ENCODE measurements at places on chromosomes 3 and 15.

- DNase-seq = no peak
These were observed 5.5 kb downstream of the IL12A start for GRCh38 chr3:159994182-159994581.

DNA sequence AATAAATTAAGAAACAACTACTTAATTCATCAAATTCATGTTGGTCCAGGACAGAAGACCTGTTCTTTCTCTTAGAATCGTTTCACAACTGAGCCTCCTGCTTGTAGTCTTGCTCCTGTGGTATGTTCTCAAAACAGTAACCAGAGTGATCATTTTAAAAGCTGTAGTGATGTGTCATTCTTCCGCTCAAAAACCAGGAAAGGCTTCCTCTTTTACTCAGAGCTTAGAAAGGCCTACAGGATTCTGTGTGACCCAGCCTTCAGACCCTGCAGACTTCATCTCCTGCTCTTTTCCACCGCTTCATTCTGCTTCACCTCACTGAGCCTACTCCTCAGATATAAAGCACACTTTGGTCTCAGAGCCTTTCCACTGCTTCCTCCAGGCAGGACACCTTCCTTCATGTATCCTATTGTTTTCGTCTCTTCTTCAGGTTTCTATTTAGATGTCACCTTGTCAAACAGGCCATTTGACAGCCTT lies 22.7 kb downstream of the ST6GAL1 start:
- DNase-seq = no peak

- DNase-seq = peak; percentile 89
These were observed 11.5 kb upstream of the CHAC1 start for GRCh38 chr15:40941528-40942336.

- no peak for DNase-seq
These were observed 54.6 kb downstream of the CAPN3 start for GRCh38 chr15:42413920-42414319.

DNA sequence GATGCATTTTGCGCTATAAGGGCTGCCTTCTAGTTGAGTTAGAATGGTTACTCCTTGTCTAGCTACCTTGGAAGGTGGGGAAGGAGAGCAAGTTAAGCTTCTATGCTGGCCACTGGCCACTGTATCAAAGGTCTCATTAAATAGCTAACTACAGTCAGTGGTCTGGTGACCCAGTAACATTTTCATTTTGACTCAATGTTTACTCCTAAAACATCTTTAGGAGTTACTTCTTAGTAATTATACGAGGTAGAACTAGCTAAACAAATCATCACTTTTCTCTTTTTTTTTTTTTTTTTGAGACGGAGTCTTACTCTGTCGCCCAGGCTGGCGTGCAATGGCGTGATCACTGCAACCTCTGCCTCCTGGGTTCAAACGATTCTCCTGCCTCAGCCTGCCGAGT lies 26.7 kb downstream of the ETV5 start:
- DNase-seq = no peak

DNA sequence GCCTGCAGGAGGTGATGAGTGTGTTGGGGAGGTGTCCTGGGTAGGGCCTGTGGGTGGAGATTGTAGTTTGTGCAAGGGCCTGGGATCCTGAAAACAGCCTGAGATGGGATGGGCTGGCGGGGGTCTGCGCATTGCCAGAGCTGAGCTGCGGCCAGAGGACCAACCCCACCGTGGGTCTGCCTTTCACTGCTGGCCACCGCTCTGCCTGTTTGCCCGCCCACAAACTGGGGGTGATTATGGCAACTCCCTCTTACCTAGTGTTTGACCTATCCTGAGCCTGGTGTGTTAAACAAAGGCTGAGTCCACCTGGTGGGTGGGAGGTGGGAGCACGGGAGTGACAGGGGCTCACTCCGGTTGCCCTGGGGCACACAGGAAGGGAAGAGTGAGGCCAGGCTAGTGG lies 9.8 kb downstream of the ABTB1 start:
- no peak for DNase-seq

- no peak for DNase-seq
These were observed 156.0 kb downstream of the CD47 start for GRCh38 chr3:107934808-107935207.

GRCh38 chr15:60758961-60759729 lies 280.2 kb upstream of the ICE2 start:
- DNase-seq = no peak

DNA sequence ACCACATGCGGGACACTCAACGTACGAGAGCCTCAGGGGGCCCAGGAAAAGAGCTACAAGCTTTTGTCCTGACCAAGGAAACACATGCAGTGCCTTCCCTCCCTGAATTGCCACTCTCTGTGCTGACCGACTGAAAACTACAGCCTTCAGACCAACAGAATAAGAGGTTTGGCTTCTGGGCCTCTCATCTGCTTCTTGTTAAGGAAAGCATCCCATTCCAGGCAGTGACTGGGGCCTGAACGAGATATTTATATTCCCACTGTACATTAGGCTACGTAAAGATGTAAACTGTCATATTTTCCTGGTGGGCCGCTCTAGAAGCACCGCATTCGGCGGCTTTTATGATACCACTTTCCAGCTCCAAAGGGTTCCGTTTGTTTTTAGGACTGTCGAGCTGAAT lies 208.9 kb upstream of the TPM1 start:
- DNase-seq = no peak

DNA sequence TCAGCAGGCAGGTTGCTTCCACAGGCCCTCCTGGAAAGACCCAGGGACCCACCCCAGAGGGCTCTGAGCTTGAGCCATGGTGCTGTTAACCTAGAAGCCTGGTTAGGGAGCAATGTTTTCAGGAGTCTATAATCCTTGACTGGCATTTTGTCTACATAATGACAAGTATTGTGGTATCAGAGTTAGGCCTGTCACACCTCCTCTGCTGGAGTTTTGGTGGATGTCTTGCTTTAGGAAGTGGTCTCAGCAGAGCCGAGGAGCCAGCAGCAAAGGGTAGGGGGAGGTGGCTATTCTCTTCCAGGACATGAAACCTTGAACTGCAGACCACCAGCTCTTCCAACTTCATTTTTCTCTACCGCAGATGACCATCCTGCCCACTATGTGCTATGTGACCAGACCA lies 76.1 kb downstream of the CLSTN2 start:
- no peak for DNase-seq

DNA sequence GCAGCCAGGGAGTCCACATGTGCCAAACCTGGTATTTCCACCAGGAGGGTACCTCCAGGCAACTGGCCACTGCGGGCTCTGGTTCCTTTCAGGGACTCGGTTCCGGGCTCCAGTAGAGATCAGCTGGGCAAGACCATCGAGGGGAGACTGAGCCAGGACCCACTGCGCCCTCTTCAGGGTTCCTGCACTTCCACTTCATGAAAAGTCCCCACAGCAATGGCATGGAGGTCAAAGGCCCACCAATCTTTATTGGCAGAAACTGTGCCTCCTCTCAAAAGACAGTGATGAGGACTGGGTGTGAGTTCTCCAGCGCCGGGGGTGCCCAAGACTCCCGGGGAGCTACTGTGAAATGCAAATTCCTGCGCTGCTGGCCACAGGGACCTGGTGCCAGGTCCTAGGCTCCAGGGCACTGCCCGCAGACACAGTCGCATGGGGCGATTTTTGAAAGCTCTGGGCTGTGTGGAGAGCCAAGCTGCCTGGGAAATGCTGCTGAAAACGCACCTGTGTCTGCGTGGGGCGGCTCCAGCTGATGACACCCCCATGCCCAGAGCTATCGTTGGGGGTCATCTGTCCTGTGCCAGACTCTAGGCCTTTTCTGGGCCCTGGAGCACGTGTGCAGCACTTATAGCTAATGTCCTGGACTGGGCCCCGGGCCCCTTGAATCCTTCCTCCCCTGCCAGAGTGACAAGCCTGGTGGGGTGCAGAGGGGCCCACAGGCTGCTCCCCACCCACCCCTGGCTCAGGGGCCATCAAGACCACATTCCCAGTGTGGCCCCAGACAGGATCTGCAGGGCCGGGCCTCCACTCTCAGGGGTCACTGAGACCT lies 144.0 kb downstream of the NSMCE3 start:
- DNase-seq = no peak

- DNase-seq = no peak
These were observed 719.6 kb upstream of the NR2F2 start for GRCh38 chr15:95610945-95611344.

GRCh38 chr3:88795503-88795902 lies 311.9 kb upstream of the EPHA3 start:
- no peak for DNase-seq

DNA sequence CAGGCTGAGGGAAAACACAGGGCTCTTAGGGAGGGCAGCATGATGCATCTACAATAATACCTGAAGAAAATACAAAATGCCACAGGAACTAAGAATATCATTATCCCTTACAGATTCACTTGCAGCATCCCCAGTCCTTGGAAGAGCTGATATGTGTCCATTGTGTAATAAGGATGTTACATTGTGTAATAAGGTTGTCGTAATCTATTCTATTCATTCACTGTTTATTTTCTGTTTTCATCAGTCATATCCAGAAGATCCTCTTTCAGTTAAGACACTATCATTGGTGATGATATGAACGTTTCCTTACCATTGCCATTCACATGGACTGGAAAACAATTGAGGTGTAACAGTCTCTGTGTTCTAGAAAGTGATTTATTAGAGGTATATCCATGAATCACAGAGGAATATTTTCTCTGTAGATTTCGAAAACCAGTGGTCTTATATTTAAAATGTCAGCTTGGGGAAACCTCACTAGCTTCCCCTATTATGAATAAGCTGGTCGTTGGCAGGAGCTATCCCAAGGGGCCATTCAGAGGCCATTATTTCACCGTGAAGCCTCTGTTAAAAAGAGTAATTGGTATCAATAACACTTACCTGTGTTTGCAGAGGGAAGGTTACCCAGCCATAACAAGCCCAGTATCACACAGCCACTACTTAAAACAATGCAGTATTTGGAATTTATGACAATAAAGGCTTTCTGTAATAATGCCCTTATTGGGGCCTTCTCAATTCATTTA lies 241.1 kb downstream of the ZNF385D start:
- DNase-seq = no peak

GRCh38 chr3:124504332-124505059 lies 225.8 kb upstream of the UMPS start:
- no peak for DNase-seq

- DNase-seq = no peak
These were observed 65.6 kb upstream of the HEG1 start for GRCh38 chr3:125121246-125122010.

- DNase-seq = no peak
These were observed 50.4 kb downstream of the PDE8A start for GRCh38 chr15:85031944-85032558.

DNA sequence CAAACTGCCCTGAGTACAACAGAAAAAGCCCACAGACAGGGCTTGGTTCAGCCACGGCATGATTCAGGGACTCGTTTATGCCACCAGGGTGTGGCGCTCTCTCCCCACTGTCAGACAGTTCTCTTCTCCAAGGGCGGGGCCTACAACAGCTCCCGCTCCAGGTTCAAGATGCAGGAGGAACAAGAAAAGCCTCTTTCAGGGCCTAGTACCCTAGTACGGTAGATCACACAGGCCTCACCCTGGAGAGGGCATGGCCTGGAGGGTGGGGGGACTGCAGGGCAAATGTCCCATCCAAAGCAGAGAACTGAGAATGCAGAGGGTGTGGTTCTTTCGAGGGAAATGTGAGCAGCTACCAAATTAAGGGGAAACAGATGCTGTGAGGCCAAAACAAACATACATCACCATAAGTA lies 12.0 kb downstream of the MESD start:
- DNase-seq = no peak

GRCh38 chr3:44913868-44914468 lies 39.6 kb downstream of the TGM4 start:
- DNase-seq = peak; percentile 68

DNA sequence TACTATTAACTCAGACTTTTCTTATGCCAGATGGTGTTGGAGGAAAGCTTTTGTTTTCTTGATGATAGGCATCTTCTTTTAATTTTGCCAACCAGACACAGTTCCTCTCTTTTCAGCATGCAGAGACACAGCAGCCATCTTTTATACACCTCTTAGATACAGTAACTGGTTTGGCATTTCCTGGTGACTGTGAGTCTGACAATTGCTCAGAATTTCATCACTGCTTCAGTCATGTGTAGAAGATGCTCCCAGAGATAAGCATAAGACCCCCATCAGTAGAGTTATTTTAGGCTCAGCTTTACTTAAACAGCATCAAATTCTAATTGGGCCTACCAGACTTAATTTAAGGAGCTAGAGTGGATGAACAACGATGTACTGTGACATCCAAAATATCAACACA lies 779.0 kb downstream of the SQOR start:
- DNase-seq = no peak

- no peak for DNase-seq
These were observed 36.9 kb downstream of the GPR171 start for GRCh38 chr3:151166161-151166560.

DNA sequence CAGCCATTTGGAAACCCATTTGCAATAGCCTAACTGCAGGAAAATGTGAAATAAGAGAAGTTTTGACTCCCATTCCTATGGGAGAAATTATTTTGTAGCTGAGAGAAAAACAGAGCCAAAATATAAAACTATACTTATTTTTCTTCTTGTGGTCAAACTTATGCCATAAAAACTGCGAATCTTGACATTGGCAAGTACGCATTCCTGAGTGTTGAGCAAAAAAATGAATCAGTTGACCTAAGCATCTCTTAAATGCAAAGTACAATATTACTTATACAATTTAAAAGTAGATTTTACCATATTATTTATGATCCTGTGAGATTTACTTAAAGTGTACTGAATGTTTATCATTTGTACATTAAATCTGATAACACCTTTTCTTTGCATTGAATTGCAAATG lies 50.1 kb upstream of the CMC1 start:
- no peak for DNase-seq

GRCh38 chr15:74776821-74777768 lies 4.8 kb upstream of the CSK start:
- no peak for DNase-seq

GRCh38 chr15:64731805-64732151 lies 43.6 kb downstream of the RBPMS2 start:
- DNase-seq = no peak

DNA sequence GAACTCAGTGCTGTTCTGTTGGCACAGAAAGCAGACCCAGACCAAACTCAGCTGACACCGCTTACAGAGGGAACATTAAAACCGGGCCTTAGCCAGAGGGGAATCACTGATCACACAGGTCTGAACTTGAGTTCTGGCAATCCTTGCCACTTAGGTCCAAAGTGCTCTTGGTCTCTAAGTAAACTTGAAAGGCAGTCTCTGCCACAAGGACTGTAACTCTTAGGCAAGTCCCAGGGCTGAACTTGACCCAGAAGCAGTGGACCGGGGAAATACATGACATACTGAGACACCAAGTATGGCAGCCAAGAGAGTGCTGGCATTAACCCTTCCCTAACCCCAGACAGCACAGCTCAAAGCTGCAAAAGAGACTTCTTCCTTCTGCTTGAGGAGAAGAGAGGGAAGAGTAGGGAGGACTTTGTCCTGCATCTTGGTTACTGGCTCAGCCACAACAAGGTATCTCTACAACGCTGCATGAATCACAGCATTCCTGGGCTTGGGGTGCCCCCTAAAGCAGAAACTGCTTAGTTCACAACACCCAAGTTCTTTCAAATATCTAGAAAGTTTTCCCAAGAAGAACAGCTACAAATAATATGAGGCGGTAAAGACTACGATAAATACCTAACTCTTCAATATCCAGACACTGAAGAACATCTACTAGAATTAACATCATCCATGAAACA lies 32.5 kb downstream of the NAALADL2 start:
- DNase-seq = no peak

- DNase-seq = no peak
These were observed 504.1 kb downstream of the TBL1XR1 start for GRCh38 chr3:176692966-176693785.

All from LoVo (cell line).